Stimulated activated naive CD8-positive, alpha-beta T cell treated with anti-CD3 and anti-CD28 coated beads, Interleukin-15, amount 100 ng/mL, for 72 hours (primary cell): ENCODE measurements at places on chromosomes 5 and 9.

DNA sequence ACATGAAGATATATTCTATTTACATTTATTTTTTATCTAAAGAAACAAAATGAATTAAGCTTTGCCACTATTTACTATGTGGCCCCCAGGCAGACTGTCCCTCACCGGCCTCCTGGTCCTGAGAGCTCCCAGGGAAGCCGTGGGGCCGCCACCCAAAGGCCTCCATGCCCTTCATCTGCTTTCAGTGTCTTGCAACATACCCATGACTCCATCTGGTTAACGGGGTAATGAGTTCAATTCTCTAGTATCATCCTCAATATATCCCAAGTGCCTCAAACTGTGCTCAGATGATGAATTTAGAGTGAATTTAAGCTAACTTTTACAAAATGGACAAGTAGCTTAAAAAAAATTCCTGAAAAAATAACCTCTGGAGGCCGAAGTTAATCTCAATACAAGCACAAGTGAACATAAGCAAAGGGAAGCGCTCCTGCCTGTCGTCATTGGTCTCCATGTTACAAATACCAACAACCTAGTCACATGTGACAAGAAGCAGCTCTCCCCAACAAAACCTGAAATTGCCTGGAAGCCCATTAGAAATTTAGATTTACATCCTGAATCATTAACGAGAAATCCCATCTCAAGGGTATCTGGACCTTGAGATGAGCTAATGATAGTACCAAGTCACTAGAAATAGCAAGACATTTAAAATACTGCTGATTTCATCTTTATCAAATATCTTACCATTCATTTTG is 26.1 kb downstream of the DAP start:
- no peak for DNase-seq

- DNase-seq, result no peak
Observed at GRCh38 chr5:157744051-157745011, 819 bp downstream of the LSM11 start.

GRCh38 chr5:133944263-133945185 is 23.9 kb downstream of the C5orf15 start:
- DNase-seq, result peak; percentile 63

DNA sequence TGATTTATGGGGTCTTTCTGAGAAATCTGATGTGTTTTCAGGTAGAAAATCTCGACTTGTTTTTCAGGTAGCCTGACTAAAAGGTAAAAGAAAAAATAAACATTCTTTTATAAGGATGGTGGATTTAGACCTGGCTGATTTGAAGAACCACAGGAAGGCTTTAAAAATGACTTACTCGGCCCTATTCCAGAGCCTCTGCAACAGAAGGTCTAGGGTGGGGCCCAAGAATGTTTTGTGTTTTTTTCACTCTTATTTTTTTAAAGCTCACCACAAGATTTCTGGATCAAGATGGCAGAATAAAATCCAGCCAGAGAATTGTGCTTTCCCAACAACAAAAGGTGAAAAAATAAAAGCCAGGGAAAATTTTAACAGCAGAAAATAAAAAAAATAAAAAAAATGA is 59.1 kb downstream of the FNBP1 start:
- no peak for DNase-seq

DNA sequence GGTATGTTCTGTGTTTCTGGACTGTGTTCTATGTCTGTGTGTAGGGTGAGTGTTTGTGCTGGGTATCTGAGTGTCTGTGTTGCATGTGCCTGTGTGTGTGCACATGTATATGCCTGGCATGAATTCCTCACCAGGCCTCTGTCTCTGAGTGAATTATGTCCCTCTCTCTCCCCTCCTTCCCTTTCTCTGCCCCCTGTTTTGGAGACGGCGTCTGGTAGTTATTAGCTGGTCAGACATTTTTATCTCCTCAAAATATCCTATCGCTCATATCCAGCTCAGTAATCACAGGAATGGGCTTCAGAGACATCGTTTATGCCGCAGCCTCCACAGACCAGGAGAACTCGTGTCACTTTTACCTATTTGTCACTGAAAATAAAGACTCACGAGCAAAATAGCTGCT is 483.2 kb upstream of the BRINP1 start:
- no peak for DNase-seq

DNA sequence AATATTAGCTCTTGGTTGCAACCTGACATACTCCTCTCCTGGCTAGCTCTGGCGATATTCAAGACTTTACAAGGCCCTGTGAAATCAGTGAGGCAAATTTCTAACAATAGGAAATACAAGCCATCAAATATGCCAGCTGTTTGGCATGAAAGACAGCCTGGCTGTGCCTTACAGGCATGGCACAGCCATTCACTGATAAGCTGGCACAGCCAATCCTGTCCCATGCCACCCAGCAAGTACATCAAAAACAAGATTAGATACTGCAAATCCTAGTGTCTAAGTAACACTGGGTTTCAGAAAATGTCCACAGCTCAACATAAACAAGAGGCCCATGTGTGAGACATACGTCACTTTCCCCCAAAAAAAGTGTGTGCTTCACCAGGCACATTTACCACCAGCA is 1045.8 kb upstream of the DMAC1 start:
- DNase-seq, result no peak

- DNase-seq, result peak; percentile 32
Observed at GRCh38 chr5:5141625-5142525, 1.7 kb downstream of the ADAMTS16 start.

DNA sequence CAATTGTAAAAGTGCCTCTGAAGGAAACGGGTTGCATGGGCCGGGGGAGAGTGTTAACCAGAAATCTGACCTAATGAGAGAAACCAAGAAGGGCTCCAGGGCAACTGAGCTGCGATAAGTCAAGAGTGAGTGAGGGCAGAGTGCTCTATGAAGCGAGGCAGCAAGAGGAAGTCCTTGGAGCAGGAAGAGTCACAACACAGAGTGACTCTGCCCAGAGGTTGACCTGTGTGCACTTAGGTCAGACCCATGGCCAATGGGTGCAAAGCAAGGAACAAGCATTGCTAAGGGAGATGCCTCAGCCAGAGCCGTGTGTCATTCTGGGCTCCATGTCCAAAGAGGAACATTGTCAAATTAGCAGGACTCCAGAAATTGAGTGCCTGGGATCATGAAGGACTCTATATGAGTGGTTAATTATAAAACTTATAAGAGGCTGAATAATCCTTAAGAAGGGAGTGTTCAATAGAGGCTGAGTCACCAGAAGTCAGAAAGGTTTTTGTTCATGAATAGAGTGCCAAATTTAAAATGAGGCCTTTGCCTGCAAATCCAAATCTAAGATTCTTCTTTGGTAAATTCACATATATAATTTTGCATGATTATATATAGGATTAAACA is 438.5 kb downstream of the MED10 start:
- DNase-seq, result no peak

GRCh38 chr9:121753802-121754654 is 102.6 kb downstream of the DAB2IP start:
- DNase-seq, result no peak

DNA sequence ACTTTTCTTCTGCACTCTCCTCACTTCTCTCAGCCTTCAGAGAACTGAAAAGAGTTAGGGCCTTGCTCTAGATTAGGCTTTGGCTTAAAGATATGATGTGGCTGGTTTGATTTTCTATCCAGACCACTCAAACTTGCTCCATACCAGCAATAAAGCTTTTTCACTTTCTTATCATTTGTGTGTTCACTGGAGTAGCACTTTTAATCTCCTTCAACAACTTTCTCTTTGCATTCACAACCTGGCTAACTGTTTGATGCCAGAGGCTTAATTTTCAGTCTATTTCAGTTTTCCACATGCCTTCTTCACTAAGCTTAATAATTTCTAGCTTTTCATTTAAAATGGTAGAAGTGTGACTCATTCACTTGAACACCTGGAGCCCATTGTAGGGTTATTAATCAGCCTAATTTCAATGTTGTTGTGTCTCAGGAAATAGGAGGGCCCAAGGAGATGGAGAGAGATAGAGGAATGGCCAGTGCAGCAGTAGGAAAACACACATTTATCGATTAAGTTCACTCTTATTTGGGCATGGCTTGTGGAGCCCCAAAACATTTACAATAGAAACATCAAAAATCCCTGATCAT is 5.9 kb downstream of the ATPSCKMT start:
- no peak for DNase-seq

DNA sequence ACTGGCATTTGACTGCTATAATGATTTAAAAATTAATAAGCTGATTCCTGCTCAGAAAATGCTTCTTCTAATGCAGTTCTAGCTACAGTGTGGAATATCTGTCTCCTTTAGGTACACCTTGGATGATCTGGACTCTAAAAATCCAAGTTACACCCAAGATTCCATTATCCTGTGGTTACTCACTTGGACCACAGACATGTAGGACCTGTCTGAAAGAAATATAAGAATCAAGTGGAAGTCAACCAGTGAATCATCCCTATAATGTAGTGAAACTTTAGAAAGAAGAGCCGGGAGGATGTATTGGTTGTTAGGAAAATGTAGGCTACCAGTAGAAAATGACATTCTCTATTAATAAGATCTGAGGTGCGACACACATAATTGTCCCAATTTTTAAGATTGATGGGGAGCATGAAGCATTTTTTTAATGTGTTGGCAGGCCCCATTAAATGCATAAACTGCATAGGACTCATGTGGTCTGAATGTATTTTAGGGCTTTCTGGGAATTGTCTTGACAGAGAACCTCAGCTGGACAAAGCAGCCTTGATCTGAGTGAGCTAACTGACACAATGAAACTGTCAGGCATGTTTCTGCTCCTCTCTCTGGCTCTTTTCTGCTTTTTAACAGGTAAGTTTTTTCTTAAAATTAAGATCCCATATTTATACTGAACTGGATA is at the start of gene SPINK6:
Gene SPINK6, plus strand, starts transcription at position 512 of the 673 bp plus-strand sequence. Its CDS starts 55 bp downstream, at position 567.
- DNase-seq, result no peak

GRCh38 chr5:34485768-34486030 is 170.4 kb upstream of the RAI14 start:
- no peak for DNase-seq

DNA sequence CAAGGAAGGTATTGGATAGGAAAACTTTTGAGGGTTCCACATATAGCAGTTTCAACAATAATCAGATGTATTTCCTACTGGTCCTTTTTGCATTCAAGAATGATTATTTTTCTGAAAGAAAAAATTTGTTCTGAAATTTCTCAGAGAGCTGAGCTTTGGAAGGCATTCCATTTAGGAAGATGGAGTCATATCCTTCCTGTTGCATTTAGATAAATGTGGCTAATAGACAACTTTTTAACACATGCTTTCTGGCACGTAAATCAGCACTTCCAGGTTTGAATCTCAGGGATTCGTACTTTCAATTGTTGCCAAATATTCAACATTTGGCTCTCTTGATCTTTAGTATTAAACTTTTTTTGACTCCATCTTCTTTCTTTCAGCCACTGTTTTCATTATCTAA is 24.8 kb upstream of the TLR4 start:
- no peak for DNase-seq

GRCh38 chr5:168165221-168165914 is 126.1 kb upstream of the WWC1 start:
- no peak for DNase-seq

GRCh38 chr5:43683884-43684471 is 81.0 kb downstream of the NNT start:
- no peak for DNase-seq

- no peak for DNase-seq
Observed at GRCh38 chr9:98495530-98495929, 213.2 kb downstream of the GABBR2 start.

- DNase-seq, result no peak
Observed at GRCh38 chr5:37184748-37185364, 64.3 kb downstream of the CPLANE1 start.

DNA sequence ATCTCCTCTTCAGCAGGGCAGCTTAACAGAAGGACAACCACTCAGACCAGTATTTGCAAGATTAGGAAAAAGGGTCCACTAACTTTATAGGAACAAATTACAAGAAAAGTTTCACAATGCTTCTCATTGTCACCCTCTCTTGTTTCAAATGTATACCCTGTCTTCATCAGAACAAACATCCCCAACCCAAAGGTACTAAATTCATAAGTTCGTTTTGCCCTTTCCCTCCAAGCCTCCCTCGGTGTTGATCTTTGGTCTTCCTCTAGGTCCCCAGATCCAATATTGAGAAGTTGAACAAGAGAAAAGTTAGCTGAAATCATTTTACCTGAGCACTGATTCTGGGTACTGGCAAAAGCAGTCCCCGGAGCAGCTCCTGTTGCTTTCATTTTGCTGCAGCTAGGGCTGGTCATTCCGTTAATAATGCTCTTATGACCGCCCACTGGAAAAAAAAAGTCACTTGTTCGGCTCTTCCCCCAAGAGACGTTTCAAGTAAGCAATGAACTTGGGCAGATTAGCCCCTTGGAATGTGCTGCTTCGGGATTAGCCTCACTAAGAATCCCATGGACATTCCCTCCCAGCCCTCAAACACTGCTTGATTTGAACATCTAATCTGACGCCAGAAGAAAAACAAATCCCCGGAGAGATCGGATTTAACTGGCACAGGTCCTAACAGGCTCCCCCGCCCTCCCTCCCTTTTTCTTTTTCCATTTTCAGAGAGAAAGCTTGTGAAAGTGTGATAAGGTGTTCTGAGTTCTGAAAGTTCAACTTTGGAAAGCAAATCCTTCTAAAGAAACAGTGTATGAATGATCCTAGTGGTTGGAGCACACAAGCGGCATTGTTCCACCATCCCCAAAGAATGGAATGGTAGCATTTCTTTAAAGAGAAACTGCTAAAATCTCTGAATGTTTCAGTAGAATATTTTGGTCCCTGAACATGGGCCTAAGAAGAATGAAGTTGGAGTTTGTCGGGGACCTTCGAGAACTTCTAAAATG is 252.5 kb downstream of the TRPM3 start:
- no peak for DNase-seq

DNA sequence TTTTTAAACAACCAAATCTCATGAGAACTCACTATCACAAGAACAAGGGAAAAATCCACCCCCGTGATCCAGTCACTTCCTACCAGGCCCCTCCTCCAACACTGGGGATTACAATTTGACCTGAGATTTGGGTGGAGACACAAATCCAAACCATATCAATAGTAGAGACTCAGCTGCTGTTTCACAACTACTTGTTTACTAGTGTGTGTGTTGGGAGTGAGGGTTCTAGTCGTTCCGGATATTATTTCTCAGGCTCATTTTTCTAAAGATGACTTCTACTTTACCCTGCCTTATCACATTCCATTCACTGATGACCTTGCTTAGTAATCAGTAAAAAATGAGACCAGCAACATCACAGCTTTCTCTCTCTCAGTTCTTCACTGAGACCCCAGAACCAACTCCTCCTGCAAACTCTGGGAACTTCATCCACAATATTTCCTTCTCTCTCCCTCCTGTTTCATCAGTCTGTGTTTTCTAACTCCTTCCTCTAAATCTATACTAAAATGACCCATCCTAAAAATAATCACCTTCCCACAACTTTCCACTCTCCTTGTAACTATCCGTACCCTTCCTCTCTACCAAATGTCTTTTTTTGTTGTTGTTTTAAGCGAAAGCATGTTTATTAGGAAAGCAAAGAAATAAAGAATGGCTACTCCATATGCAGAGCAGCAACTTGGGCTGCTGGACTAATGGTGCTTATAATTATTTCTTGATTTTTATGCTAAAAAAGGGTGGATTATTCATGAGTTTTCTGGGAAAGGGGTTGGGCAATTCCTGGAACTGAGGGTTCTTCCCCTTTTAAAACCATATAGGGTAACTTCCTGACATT is 121.5 kb upstream of the SPRY4 start:
- DNase-seq, result no peak
